RWPE1 (cell line): ENCODE measurements at places on chromosomes 7 and 10.

DNA sequence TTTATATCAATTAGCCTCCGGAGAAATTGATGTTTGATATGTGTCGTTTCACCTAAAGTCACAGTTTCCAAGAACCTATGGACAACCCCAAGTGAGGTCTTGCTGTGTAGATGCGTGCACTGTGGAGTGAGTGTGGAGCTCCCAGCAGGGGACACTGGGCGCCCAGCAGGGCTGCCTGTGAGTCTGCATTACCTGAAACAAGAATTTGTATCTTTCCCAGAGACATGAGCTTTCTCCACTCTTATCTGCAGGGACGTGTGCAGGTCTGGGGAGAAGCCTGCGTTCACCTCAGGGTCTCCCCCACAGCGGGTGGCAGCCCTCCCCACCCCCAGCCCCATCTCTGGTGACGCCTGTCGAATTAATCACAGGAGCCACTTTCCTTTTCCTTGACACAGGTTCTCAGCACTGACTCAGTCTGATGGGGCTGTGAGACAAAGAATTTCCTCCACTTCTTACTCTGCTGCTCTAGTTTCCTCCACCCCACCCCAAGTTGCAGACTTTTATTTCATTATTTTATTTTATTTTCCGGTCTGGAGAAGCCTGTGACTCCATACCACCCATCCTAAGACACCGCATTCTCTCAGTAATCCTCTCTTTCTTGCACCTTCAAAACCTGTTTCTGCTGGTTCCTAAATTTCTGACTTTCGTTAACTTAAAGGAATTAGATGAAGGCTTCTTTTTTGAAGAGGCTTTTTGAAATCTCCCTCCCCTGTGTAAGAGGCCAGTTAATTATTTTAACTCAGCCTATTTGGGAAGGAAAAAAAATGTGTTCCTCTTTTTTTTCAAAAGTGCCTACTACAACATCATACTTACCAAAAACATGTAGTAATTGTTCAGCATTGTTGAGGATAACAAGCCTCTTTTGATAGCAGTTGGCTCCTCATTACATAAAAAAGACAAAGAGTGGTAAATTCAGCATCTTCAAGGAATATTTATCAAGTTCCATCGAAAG lies 17.0 kb upstream of the INSIG1 start:
- DNase-seq = no peak

- no peak for DNase-seq
Measured at GRCh38 chr10:32981760-32982159, 23.7 kb upstream of the ITGB1 start.

- no peak for DNase-seq
Measured at GRCh38 chr10:76306856-76307255, 875.4 kb downstream of the LRMDA start.

GRCh38 chr10:77532068-77532467 lies 105.5 kb downstream of the KCNMA1 start:
- DNase-seq = peak; percentile 33

GRCh38 chr7:149836434-149836833 lies 1.7 kb upstream of the ZNF862 start:
- DNase-seq = no peak

DNA sequence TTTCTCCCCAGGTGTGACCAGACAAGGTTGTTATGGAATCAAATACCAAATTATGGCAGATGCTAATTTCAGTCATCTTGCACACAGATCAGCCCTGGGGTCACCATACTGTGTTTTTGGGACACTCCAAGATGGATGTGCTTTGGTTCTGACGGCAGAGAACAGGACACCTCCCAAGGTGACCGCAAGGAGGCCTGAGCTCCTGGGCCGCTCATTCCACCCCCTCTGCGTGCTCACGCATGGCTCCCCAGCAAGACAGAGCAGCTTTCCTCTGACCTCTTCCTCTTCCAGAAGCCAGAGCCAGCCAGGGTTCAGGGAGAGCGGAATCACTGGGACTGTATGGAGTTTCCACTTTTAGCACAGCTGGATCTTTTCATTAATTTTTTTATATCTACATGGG lies 402.8 kb downstream of the DNAJB6 start:
- DNase-seq = no peak

GRCh38 chr7:75619636-75620035 lies 119.1 kb downstream of the HIP1 start:
- no peak for DNase-seq

- peak; percentile 78 for DNase-seq
Measured at GRCh38 chr10:89032141-89032891, 41.7 kb downstream of the FAS start.
